ENCODE measurements at places on chromosomes 13 and 19.
A peak's percentile ranks its signal among the peaks of the same experiment; 100 is the strongest.

DNA sequence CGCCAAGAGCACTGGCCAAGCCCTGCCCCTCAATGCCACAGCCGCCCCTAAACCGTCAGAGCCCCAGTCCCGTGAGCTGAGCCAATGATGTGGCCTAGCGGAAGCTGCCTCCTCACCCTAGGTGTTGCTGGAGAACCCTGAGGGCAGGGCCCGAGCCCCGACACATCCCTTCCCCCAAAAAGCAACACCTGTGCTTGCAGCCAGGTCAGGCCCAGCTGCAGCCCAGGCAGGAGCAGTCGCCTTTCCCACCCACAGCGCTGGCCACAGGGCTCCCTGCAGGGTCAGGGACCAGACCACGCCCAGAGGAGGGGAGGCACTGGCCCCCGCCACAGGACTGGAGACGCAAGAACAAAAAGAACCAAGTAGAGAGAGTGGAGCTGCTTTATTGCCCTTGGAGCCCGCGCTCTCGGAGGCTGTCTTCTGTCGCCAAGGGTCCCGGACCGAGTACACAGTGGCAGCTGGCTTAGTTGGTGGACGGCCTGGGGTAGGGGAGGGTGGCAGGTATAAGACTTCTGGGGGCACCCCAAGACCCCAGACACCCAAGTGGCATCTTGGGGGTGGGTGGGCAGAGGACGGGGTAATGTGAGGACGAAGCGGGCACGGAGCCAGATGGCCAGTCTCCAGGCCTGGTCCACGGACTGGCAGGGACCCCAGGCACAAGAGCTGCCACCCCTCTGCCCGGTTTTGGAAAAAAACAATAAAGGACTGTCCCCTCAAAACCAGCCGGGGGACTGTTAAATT lies 3.3 kb downstream of the P2RY11 start:
- no peak for DNase-seq

DNA sequence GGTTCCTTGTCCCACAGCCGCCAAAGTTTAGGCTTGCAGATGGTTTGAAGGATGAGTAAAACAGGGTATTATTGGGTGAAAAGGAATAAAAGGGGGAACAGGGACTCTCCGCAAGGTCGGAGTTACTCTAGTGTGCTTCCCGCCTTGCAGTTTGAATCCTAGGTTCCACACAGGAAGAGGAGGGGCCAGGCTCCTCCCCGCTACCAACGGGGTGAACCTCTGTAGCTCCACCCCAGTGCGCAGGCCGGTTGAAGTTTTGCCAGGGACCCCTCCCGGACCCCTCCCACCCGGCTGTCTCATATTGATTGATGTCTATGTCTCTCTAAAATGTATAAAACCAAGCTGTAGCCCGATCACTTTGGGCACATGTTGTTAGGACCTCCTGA lies 11.6 kb upstream of the GTF2F2 start:
- DNase-seq = no peak

GRCh38 chr19:10431254-10431942 lies 11.1 kb downstream of the PDE4A start:
- peak; percentile 41 for DNase-seq

GRCh38 chr19:30017172-30017571 lies 75.1 kb downstream of the URI1 start:
- no peak for DNase-seq

Data from tibial artery (tissue), 4 donors.